ENCODE measurements at places on chromosomes 1 and 21. TPM values are rescaled to one million over a fixed set of nuclear protein-coding genes. Genes with fewer than 3 reads are reported as not detected.

Gene OR10Z1
- not detected for total RNA-seq

DNA sequence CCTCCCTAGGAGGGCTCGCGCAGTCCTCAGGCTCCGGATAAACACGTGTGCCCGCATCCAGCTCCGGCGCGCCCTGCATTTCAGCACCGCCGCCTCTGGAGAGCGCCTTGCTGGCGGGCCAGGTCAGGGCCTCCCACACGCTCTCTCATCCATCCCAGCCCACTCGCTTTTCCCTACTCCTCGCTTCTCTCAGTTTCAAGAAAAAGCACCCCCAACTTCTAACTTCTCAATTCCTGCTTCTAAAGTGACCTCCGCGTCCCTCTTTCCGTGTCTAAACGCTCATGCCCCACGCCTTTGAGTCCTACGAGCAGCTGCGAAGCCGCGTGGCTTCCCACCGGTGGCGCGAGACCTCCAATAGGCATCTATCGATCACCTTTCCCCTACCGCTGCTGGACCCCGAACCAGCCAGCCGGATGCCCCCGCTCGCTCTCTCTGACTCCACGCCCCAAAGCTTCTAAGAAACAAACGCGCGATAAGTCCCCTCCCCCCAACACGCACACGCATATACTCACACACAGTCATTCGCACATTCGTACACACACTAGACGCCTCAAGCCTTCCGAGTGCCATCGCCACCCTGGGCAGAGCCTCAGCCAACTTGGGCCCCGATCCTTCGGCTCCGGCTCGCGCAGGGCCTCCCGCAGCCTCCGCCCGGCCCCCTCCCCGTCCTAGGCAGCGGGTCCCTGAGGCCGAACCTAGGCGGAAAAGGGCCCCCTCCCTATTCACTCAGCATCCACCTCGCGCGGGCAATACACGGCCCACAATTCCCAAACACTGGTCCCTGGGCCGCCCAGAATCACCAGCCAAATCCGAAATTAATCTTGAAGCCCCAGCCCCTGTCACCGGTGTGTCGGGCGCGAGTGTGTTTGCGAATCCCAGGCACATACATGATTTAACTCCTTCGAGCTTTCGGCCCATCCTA is 1.1 kb downstream of the NMNAT2 start:
- no peak for DNase-seq

- DNase-seq: no peak
Observed at GRCh38 chr1:205923651-205924459, 19.4 kb downstream of the SLC26A9 start.

- DNase-seq: no peak
Observed at GRCh38 chr1:151145304-151146071, 943 bp downstream of the SEMA6C start.

DNA sequence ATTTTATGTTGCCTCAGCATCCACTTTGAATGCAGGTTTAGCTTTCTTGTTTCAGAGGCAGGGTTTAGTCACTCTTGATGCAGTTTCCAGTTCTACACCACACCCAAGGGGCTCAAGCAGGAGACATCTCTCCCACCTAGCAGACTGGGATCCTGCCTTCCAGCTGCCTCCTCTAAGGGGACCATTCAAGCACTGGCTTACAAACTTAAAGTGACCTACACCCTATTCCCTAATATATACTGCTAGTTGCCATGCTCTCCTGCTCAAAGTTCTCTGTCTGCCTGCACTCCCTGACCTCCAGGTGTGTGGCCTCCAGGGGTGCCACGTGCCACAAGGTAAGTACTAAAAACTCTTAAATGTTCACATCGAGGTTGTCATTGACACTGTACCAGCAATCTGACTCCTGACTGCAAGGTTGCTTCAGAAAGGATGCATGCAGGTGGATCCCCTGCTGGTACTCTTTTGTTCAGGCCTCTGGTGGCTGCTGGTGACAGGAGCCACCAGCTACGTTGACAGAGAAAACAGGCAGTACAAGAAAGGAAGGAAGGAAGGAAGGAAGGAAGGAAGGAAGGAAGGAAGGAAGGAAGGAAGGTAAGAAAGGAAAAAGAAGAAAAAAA is 185.9 kb downstream of the COQ8A start:
- DNase-seq: no peak
